ENCODE measurements at places on chromosomes 2 and 18. TPM values are rescaled to one million over a fixed set of nuclear protein-coding genes. Genes with fewer than 3 reads are reported as not detected.

- H3K4me1 ChIP-seq = no peaks in the 10 kb centered on the region
- no peak for DNase-seq
- H3K27ac ChIP-seq = no peak overlapping the region
- H3K27me3 ChIP-seq = no peaks in the 10 kb centered on the region
Measured at GRCh38 chr2:189829102-189829833, 45.0 kb downstream of the PMS1 start.

GRCh38 chr2:143142598-143142997 is 13.4 kb downstream of the ARHGAP15 start:
- no peaks in the 10 kb centered on the region for H3K36me3 ChIP-seq
- DNase-seq = no peak
- H3K4me3 ChIP-seq = no peak overlapping the region
- H3K27me3 ChIP-seq = no peaks in the 10 kb centered on the region
- no peaks in the 10 kb centered on the region for H3K4me1 ChIP-seq

DNA sequence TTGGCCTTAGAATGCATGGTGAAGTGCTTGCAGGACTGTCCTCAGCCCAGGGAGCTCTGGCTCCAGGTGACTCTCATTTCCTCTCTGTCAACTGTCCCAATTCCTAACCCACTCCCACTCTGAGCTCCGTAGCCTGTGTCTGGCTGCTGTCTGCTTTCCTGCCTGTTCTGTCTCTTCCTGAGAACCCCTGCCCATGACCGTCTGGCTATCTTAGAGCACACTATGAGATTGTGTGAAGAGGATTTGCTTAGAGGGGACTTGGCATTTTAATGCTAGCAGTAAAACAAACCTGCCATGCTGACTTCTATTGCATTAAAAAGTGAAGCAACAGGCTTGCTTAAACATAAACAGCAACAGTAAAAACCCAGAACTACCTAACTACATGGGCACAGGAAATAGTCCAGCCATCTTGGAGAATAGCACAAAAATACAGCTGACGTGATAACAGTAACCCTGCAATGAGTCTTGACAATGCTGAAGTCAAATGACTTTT is 234.7 kb downstream of the PRKCE start:
- H3K4me1 ChIP-seq = no peaks in the 10 kb centered on the region
- no peak overlapping the region for H3K27ac ChIP-seq
- H3K27me3 ChIP-seq = no peaks in the 10 kb centered on the region
- no peaks in the 10 kb centered on the region for H3K36me3 ChIP-seq
- no peak overlapping the region for H3K4me3 ChIP-seq
- no peak for DNase-seq

GRCh38 chr2:83234246-83234645 is 1224.8 kb downstream of the SUCLG1 start:
- no peaks in the 10 kb centered on the region for H3K36me3 ChIP-seq
- H3K4me3 ChIP-seq = no peak overlapping the region
- H3K4me1 ChIP-seq = no peaks in the 10 kb centered on the region

The C2orf76 gene
- total RNA-seq = 5.0 TPM

Measured in Caco-2 (cell line).